ENCODE measurements at places on chromosomes 3 and 15. TPM values are rescaled to one million over a fixed set of nuclear protein-coding genes. Genes with fewer than 3 reads are reported as not detected.

Gene CADM2
- not detected for total RNA-seq

Gene CD200R1
- not detected for total RNA-seq

Gene FETUB
- total RNA-seq: not detected

DNA sequence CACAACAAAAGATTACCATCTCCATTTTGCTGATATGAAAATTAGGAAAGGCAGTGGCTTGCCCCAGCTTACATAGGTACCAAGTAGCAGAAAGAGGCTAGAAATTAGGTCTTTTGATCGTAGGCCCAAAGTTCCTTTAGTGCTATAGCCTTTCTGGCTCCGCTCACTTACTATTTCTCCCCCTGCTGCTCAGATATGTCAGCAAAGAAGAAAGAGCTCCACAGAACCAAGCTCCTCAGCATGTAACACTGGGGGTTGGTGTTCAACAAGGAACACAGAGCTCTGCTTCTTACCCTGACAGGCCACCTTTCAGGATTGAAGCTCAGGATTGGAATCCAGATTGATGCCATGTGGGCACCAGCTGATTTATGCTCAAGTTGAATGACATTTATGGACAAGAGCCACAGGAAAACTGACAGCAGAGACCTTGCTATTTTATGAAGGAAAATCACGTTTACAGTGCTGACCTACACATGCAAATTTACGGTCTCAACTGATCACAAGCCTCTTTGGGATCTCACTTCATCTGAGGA, 6.1 kb upstream of the IL12A start:
- no peak for DNase-seq

GRCh38 chr3:73409138-73409763, 215.5 kb downstream of the PDZRN3 start:
- DNase-seq: peak; percentile 20

DNA sequence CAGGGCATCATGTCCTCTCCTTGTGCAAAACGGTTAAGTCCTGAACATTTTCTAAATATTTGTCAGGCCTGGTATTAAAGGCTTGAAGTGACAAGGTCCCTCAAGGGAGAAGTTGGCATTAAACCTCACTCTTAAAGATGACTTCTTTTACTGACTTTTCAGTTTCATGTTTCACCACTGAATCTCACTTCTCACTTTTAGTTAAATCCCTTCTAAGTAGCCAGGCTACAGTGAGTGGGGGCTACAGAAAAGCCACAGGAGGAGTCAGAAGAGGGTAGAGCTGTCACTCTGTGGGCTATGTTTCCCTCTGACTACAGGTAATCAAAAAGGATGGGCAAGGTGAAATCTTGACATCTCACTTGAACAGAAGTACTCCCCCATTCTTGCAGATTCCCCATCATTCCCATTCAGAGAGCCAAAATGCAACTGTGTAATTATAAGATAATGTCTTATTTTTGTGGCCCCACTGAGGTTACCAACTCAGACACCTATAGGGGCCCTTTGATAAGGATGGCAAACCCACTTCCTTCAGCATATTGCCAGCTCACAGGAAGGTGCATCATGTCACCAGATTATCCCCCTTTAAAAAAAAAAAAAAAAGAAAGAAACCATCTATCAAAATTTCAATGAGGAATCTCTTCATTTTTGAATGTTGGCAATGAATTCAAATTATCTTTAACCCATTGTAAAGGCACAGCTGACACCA, 790.1 kb upstream of the CFAP20DC start:
- no peak for DNase-seq

GRCh38 chr3:128784232-128784631, 58.2 kb downstream of the RAB7A start:
- no peak for DNase-seq

GRCh38 chr3:34073111-34073510, 274.7 kb downstream of the PDCD6IP start:
- no peak for DNase-seq

- DNase-seq: no peak
Measured at GRCh38 chr3:29755416-29755815, 474.5 kb downstream of the RBMS3 start.

- no peak for DNase-seq
Measured at GRCh38 chr15:31305796-31306425, 20.7 kb upstream of the KLF13 start.

GRCh38 chr3:119677641-119677934, 382 bp upstream of the COX17 start:
- DNase-seq: no peak

DNA sequence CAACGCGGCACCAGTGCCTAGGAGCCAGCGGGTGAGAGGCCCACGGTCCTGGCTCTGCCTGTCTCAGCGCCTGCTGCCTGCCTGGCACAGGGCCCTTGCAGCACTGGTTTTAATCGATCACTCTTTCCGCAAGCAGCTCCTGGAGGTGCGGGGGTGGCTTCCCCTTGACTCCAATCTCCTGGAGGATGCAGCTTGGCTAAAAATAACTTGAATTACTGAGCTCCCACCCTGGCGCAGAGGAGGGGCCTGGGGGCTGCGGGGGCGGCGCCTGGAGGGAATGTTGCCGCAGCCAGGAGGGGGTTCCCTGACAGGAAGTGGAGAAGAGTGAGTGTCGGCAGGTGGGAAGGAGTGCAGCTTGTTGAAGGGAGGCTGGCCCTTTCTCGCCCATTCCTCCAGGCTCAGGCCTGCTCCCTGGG, 9.9 kb upstream of the RPL29 start:
- DNase-seq: no peak

- no peak for DNase-seq
Measured at GRCh38 chr3:137642831-137643230, 121.3 kb upstream of the SOX14 start.

GRCh38 chr15:85750319-85751290, 44.1 kb downstream of the KLHL25 start:
- DNase-seq: no peak

Measured in PC-3 (cell line).